Stimulated activated CD8-positive, alpha-beta memory T cell treated with anti-CD3 and anti-CD28 coated beads, Interleukin-2, amount 100 ng/mL, for 48 hours (primary cell): ENCODE measurements at places on chromosomes 6 and 20.

- DNase-seq: no peak
Observed at GRCh38 chr6:33983721-33984465, 162.0 kb downstream of the GRM4 start.

- DNase-seq: no peak
Observed at GRCh38 chr6:64256483-64256882, 620.9 kb downstream of the PHF3 start.

GRCh38 chr6:92687278-92687677 lies 732.1 kb downstream of the EPHA7 start:
- no peak for DNase-seq

GRCh38 chr6:167898673-167899311 lies 72.1 kb downstream of the AFDN start:
- no peak for DNase-seq

DNA sequence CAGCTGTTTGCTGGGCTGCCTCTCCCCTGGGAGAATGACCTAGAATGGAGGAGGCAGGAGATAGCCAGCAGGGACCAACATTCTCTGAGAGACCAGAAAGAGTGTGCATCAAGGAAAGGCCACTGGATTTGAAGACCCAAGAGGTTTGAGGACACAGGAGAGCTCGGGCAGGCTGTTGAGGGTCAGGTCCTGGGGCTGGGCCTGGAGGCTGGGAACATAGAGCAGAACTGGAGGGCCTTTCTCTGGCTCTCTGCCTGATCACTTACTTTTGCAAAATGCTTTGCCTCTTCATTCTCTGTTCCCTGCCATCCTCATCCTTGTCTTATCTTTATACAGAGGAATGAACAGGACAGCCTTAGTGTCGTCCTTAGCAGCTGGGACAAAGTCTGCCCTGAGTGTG lies 2.5 kb downstream of the IYD start:
- no peak for DNase-seq

GRCh38 chr6:113457198-113457597 lies 399.9 kb upstream of the MARCKS start:
- no peak for DNase-seq

DNA sequence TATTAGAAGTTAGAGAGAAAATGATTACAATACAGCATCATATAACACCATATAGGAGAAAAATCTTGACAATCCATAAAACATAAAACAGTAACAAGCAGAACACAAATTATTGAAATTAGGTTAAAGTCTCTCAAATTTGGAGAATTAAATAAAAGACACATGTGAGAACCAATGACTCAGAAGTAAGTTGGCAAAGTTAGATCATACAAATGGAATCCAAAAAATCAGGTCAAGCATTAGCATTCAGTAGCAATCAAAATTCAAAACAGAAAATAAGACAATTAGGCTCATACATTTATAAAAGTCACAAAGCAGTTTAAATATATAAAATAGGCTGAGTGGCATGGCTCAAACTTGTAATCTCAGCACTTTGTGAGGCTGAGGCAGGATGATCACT lies 775.6 kb downstream of the PHF3 start:
- no peak for DNase-seq
